ENCODE measurements at places on chromosomes 4 and X.

GRCh38 chr4:166315721-166316467, 442.9 kb downstream of the TLL1 start:
- no peaks in the 10 kb centered on the region for H3K27me3 ChIP-seq
- no peak overlapping the region for H3K4me3 ChIP-seq
- H3K4me1 ChIP-seq: peaks cover 3% of the 10 kb centered on the region
- no peak for DNase-seq
- H3K36me3 ChIP-seq: no peaks in the 10 kb centered on the region

- H3K4me1 ChIP-seq: no peaks in the 10 kb centered on the region
- no peaks in the 10 kb centered on the region for H3K27me3 ChIP-seq
- H3K36me3 ChIP-seq: no peaks in the 10 kb centered on the region
- no peak overlapping the region for H3K4me3 ChIP-seq
- no peak for DNase-seq
- H3K27ac ChIP-seq: no peak overlapping the region
Observed at GRCh38 chr4:186954509-186954908, 230.9 kb upstream of the FAT1 start.

DNA sequence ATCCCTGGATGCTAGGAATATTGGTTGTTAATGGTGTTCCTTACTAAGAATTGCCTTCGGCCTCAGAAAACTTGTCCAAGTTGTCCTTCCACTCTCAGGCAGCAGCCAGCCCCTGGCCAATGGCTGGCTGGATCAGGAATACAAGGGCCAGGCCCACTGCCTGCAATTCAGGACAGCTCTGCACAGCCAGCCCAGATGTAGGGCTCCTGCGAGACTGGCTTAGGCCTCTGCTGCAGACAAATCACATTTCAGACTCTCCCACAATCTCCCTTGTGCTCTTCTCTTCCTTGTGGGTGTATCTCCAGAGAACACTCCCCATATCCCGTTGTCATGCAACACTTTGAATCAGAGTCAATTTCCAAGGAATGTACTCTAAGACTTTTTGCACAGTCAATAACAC, 747.6 kb upstream of the FTHL17 start:
- H3K4me3 ChIP-seq: no peak overlapping the region
- H3K4me1 ChIP-seq: no peaks in the 10 kb centered on the region
- peaks cover 4% of the 10 kb centered on the region for H3K36me3 ChIP-seq

- no peak overlapping the region for H3K27ac ChIP-seq
- H3K4me3 ChIP-seq: no peak overlapping the region
- no peaks in the 10 kb centered on the region for H3K27me3 ChIP-seq
- H3K36me3 ChIP-seq: no peaks in the 10 kb centered on the region
Observed at GRCh38 chr4:189267312-189267965, 673.2 kb upstream of the FRG1 start.

GRCh38 chr4:169080981-169081380, 70.9 kb upstream of the CBR4 start:
- no peak for DNase-seq
- peaks cover 32% of the 10 kb centered on the region for H3K4me1 ChIP-seq

GRCh38 chr4:108813261-108813660, 50.4 kb upstream of the ETNPPL start:
- H3K27ac ChIP-seq: no peak overlapping the region
- no peaks in the 10 kb centered on the region for H3K4me1 ChIP-seq
- H3K4me3 ChIP-seq: no peak overlapping the region
- H3K36me3 ChIP-seq: no peaks in the 10 kb centered on the region

DNA sequence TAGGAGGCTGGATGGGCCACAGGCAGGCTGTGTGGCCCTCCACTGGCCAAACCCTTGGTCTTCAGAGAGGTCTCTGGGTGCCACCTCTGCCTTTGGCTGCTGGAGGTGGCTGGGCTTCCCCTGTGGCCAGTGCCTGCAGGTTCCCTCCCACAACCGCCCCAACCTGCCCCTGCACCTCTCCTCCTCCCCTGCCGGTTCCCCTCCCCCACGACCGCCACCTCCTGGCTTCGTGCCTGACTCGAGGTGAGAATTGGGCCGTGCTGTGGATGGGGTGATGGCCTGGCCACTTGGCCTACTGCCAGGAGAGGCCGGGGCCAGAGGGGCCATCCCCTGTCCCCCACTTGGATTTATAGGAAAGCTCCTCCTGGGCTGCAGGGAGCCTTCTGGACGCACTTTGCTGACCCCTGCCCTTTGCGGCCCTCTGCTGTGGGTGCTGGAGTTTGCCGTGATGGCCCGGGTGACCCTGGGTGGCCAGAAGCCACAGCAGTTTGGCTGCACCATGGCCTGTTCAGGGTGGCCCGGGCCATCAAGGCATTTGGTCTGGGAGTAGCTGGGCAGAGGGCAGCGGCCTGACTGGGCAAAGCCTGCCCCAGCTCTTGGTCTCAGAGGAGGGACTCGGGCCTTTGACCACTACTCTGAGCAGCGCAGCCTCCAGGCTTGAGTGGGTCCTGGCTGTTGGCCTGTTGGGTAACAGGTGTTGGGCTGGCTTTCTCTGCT, 3.8 kb downstream of the NAT8L start:
- no peak overlapping the region for H3K4me3 ChIP-seq
- no peak overlapping the region for H3K27ac ChIP-seq
- DNase-seq: no peak
- no peaks in the 10 kb centered on the region for H3K4me1 ChIP-seq
- H3K27me3 ChIP-seq: peaks cover 2% of the 10 kb centered on the region

GRCh38 chrX:153495903-153496589, 1.3 kb downstream of the BGN start:
- peaks cover 8% of the 10 kb centered on the region for H3K36me3 ChIP-seq
- no peak overlapping the region for H3K4me3 ChIP-seq
- H3K27me3 ChIP-seq: no peaks in the 10 kb centered on the region
- H3K4me1 ChIP-seq: peaks cover 5% of the 10 kb centered on the region
- H3K27ac ChIP-seq: no peak overlapping the region

DNA sequence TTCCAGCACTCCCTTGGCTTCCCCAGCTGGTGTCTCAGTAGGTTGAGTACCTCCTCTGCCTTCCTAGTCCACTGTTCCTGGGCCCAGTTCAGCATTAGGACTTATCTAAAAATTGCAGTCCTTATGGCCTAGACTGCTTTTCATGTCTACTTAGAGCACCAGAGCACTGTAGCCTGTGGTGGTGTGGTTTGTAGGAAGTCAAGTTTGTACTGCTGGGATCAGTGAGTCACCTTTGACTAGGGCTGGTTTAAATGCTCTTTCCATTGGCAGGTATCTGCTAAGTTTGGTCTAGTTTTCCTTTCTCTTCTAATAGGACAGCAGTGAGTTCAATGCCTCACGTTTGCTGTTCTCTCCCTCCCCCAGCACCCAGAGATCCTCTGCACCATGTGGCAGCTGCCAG, 233.6 kb upstream of the WDFY3 start:
- H3K4me1 ChIP-seq: no peaks in the 10 kb centered on the region
- H3K27ac ChIP-seq: no peak overlapping the region
- no peak overlapping the region for H3K4me3 ChIP-seq
- no peaks in the 10 kb centered on the region for H3K36me3 ChIP-seq

GRCh38 chr4:138948918-138949317, 66.7 kb upstream of the NOCT start:
- DNase-seq: no peak
- H3K4me3 ChIP-seq: peak overlapping the region; percentile 23

GRCh38 chrX:117059848-117060247, 597.1 kb upstream of the CT83 start:
- no peak overlapping the region for H3K27ac ChIP-seq
- H3K27me3 ChIP-seq: no peaks in the 10 kb centered on the region
- DNase-seq: no peak
- H3K36me3 ChIP-seq: no peaks in the 10 kb centered on the region

GRCh38 chr4:76688619-76689144, 209.3 kb downstream of the SOWAHB start:
- peaks cover 3% of the 10 kb centered on the region for H3K36me3 ChIP-seq
- H3K4me1 ChIP-seq: peaks cover 46% of the 10 kb centered on the region
- no peaks in the 10 kb centered on the region for H3K27me3 ChIP-seq
- H3K27ac ChIP-seq: peak overlapping the region; percentile 89
- no peak for DNase-seq

DNA sequence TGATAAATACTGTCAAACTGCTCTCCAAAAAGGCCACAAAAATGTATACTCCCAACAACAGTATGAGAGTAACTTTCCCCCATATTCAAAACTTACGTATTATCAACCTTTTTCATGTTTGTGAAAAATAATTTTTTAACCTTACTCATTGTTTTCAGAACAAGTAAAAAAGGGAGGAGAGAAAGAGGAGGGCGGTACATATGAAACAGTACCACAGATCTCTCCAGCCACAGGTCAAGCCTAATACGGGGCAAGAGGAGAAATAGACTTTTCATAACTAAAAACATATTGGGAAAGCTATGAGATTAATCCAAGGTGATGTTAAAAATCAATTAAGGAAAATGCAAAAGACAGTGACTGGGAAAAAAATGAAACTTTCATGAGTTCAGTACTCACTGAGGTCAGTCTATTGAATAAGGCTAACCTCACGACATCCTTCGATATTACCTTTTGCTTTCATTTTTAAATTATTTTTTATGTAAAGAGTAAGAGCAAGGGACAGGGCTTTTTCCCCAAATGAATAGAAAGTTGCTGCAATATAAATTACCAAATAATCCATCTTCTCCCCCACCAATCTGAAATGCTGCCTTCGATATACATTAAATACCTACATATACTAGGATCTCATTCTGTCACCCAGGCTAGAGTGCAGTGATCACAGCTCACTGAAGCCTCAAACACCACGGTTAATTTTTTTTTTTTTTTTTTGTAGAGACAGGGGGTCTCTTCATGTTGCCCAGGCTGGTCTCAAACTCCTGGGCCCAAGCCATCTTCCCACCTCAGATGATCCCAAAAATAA, 25.3 kb downstream of the FBXW7 start:
- H3K27me3 ChIP-seq: no peaks in the 10 kb centered on the region
- peaks cover 15% of the 10 kb centered on the region for H3K36me3 ChIP-seq
- no peak for DNase-seq
- no peak overlapping the region for H3K27ac ChIP-seq

GRCh38 chrX:17409566-17410290, 34.7 kb downstream of the NHS start:
- peak overlapping the region; percentile 27 for H3K4me3 ChIP-seq
- H3K27me3 ChIP-seq: peaks cover 3% of the 10 kb centered on the region
- DNase-seq: no peak

DNA sequence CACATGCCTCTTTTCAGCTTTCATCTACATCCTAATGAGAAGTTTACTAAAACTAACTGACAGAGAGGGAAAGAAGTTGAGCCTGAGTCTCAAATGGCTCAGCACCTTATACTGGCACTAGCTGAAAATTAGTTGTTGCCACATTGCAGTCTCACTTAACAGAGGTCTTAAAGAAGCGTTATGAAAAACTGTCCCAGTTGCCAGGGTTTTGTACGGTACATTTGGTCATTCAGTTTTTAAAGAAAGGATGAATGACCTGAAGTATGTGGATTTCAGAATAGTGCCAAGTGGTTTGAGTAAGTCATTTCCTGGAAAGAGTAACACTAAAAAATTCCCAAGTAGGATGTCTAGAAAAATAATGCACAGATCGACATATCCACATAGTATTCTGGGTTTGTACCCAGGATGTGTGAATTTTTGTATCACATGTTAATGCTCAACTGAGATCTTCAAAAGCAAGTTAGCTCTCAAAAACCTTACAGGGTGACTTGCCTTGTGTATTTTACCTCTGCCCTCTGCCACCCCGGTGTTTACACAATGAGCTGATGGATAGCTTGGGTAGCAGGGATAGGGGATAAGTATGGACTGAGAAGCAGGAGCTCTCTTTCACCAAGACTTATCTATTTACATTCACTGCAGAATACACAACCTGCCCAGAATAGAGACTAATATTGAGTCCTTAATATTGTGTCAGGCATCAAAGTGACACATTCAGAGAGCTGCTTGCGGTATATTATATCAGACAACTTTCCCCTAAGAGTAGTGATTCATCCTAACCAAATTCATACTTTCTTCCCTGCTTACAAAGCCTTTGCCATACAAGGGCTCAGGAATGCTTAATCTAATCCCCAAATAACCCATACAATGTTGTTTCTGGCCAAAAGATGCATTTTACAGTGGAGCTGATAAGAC, 1075.7 kb upstream of the PABPC4L start:
- H3K36me3 ChIP-seq: no peaks in the 10 kb centered on the region
- H3K4me3 ChIP-seq: no peak overlapping the region
- H3K27me3 ChIP-seq: no peaks in the 10 kb centered on the region
- no peak for DNase-seq
- H3K27ac ChIP-seq: no peak overlapping the region

DNA sequence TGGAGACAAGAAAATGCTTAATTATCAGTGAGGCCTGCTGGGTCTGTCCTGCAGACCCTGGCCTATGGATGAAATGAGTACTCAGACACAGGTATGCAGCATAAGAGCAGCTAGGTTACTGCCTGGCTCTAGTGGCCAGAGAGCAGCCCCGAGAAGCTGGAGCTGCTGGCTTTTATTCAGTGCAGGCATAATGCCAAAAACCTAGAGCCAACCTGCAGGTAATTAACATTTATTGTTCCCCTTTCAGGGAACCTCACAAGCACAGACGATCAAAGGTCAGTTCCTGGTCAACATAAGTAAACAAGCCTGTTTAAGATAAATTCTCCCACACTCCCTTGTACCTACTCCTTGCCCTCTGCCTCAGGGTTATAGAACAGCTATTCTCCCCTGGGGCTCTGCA, 13.3 kb downstream of the IDS start:
- no peaks in the 10 kb centered on the region for H3K4me1 ChIP-seq
- no peaks in the 10 kb centered on the region for H3K27me3 ChIP-seq
- H3K27ac ChIP-seq: peak overlapping the region; percentile 11
- H3K36me3 ChIP-seq: peaks cover 21% of the 10 kb centered on the region
- DNase-seq: no peak

- no peak for DNase-seq
- H3K27ac ChIP-seq: no peak overlapping the region
- no peaks in the 10 kb centered on the region for H3K36me3 ChIP-seq
- no peaks in the 10 kb centered on the region for H3K4me1 ChIP-seq
- no peaks in the 10 kb centered on the region for H3K27me3 ChIP-seq
- H3K4me3 ChIP-seq: no peak overlapping the region
Observed at GRCh38 chrX:128901018-128901417, 622.3 kb downstream of the SMARCA1 start.

DNA sequence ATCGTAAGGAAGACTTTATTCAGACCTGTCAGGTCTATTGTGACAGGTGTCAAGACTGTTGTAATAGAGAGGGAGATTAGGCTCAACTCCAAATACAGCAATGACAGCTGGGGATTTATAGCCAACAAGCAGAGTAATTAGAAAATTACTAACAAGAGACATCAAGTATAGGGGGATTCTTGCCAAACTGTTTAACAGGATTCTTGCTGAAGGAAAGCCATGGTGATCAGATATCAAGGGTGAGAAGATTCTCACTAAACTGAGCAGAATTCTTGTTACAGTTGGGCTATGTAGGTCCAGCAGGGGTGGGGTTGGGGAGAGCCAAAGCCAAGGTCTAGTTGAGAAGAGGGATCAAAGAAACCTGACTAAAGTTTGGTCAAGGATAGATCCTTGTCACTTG, 461.0 kb upstream of the GALNT7 start:
- H3K4me1 ChIP-seq: peaks cover 4% of the 10 kb centered on the region
- H3K27ac ChIP-seq: no peak overlapping the region
- peaks cover 4% of the 10 kb centered on the region for H3K36me3 ChIP-seq
- no peak overlapping the region for H3K4me3 ChIP-seq
- H3K27me3 ChIP-seq: peaks cover 3% of the 10 kb centered on the region
- no peak for DNase-seq
